ENCODE measurements at places on chromosomes 3 and 15.

DNA sequence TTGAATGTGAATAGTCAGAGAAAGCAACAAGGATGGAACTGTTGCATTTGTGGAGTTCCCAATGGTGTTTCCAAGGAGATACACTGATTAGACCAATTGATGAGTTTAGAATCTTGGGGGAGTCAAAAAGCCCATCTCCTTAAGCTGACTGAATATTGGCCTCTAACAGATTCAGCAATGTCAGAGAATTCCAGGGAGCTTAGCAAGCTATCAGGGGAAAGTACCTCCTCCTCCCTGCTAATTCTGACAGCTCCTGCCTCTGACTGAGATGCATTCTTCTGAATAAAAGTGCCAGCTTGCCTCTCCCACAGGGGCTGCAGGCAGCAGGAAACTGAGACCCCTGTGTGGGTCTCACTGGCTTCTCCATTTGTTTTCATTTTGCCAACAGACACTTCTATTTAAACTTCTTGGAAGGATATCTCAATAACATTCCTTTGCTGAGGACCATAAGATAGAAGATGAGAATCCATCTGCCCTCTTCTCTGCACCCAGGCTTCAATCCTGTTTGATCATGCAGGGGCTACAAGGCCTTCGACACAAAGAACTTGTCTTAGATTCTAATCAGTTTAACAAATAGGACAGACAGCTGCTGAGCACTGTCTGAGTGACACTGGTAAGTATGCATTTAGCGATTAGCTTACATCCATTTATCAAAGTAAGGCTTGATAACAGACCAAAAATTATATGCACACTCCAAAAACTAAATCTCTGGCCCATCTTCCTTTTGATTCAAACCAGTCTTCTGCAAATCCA lies 1080.8 kb downstream of the TUSC7 start:
- DNase-seq = no peak

DNA sequence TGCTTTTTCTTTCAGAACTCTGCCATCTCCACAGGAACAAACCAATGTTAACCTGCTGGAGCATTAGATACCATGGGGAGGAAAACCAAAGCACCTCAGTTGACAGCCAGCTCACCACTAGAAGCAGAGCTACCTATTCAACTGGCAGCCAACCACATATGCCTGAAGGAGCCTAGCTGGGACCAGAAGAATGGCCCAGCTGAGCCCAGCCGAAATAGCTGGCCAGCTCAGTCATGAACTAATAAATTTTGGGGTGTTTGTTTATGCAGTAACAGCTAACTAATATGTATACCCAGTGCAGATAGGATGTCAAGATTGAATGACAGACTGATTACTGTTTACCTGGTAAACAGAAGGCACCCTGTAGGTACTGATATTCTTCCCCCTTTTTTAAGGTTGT lies 1117.5 kb downstream of the TBL1XR1 start:
- DNase-seq = no peak

DNA sequence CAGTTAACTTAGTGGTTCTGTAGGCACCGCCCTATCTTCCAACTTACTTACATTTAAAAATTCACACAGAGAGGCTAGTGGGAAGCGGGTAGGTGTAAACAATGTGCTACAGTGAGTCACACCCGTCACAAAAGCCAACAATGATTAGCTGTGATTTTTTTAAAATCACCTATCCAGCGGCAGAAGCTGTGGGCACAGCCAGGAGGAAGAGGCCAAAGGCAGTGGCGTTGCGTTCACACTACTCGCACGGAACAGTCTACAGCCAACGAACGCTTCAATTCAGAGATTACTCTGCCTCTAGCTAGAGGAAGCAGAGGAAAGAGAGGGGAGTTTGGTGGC lies 2.5 kb upstream of the NLGN1 start:
- DNase-seq = no peak

GRCh38 chr3:16907243-16907642 lies 22.5 kb downstream of the PLCL2 start:
- DNase-seq = no peak

GRCh38 chr3:44321335-44321734 lies 17.2 kb upstream of the TCAIM start:
- DNase-seq = no peak

- no peak for DNase-seq
These were observed 902 bp downstream of the CMTM6 start for GRCh38 chr3:32501783-32502117.

DNA sequence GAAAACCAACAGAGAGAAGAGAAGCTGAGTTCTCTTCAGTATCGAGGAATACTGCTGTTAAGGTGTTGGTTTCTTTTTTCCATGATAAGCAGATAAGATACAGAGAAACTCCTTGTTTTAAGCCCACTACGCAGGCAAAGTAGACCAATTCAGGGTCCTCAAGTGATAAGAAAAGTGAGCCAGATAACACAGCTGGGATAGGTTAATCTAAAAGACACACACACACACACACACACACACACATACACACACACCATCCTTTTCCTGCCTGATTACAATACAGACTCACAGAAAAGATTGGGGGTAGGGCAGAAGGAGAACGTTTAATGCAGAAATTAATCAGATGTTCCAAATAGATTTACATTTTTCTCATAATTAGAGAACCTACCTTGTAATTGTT lies 6.5 kb upstream of the PHLDB2 start:
- DNase-seq = no peak

Measured in NCI-H510A (cell line).